ENCODE measurements at places on chromosomes 4 and X.

GRCh38 chr4:81519856-81520255 lies 48.1 kb upstream of the RASGEF1B start:
- no peak for DNase-seq

GRCh38 chr4:7254736-7255487 lies 62.6 kb downstream of the SORCS2 start:
- DNase-seq, result no peak

DNA sequence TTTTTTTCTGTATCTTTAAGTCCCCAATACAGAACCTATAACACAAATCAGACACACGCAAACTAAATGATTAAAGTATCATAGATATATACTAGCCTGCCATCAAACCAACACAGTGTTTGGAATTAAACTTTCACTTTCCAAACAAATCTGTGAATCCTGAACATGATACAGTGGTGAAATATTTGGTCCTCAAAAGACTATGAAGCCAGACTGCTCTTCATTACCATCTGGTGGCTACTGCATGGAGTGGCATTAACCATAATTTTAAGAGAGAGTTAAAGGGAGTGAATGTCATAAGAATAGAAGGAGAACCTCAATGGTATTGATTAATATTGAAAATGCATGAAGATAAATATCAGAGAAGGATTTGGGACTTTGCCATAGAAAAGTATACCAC lies 9.2 kb upstream of the GABRA4 start:
- no peak for DNase-seq

GRCh38 chr4:5033281-5033841 lies 14.1 kb upstream of the CYTL1 start:
- peak; percentile 68 for DNase-seq

GRCh38 chr4:3679071-3679825 lies 86.9 kb upstream of the ADRA2C start:
- DNase-seq, result no peak

DNA sequence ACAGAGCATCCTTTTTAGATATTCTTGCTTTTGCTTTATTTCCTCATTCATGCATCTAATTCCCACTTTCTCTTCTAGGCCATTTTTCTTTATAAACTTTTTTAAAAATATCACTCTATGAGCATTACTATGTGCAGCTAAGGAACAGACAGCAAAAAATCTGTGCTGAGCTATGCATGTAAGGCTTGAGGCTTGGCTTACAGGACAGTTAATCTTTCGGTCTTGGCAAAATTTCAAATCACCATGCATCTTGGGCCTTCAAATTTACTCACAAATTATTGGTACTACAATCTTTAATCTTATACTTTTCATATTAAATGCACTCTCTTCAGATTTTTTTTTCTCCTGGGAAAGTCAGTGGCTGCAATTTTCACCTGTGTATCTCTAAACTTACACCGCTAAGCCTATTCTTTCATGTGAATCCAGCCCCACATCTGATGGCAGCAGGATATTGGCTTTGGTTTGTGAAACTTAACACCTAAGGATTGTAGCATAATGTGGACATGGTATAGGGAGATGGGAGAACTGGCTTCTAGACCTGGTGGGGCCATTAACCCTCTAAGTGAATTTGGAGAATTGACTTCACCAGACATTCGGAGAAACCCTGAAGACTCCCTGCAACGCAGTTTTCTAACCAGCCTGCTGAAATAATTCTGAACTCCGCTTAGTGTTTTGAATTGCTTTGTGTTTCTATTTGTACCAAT lies 278.3 kb downstream of the SPRY1 start:
- peak; percentile 31 for DNase-seq

DNA sequence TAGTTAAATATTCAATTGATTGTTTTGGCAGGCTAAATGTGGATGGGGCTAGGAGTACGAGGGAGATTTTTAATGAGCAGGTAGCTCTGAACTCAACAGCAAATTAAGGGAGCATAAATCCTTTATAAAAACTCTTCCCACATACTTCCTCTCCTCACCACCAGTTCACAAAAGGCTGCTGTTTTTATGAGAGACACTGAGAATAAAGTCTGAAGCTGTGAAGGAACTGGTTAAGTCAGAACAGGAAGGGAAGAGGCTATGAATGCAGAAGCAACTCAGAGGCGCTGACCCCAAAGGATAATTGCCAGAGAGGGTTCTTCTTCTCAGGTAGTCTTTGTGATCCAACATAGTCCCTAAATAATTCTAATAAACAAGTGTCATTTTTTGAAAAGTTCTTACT lies 406.1 kb downstream of the GPM6A start:
- DNase-seq, result no peak

GRCh38 chr4:3671571-3672464 lies 94.4 kb upstream of the ADRA2C start:
- DNase-seq, result no peak

- DNase-seq, result no peak
Observed at GRCh38 chr4:107828315-107829090, 3.8 kb downstream of the SGMS2 start.

DNA sequence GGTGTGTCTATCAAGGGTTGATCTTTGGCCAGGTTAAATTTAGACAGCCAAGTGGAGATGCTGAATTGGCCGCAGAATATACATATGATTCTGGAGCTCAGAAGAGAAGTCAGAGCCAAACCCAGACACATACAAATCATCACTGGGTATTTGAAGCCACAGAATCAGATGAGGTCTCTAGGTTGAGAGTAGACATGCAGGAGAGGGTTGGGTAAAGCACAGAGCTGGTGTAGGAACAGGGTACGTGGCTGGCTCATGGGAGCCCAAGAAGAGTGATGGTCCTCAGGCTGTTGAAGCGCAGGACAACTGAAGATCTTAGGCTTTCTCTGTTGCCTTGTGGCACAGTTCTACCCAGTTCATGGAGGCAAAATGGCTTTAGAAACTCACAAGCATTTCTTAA lies 37.7 kb downstream of the ADAMTS3 start:
- DNase-seq, result no peak

DNA sequence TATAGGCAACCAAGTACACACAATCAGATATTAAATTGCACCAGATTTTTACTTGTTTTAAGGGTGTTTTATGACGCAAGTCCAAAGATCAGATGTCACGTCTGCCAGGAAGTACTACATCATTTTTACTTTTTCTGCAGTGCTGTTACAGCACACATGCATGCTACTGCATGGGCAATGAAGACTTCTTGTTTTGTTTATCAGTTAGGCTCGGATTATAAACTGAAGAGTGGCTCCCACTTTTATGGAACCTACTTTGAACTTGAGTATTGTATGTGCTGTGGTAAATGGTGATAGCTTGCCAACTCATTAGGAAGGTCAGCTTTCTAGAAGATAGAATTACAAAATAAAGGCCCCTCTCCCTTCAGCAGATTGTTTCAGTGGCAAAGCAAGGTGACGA lies 131.6 kb downstream of the CEP135 start:
- no peak for DNase-seq

GRCh38 chrX:151754047-151754429 lies 19.5 kb downstream of the CNGA2 start:
- DNase-seq, result peak; percentile 23

DNA sequence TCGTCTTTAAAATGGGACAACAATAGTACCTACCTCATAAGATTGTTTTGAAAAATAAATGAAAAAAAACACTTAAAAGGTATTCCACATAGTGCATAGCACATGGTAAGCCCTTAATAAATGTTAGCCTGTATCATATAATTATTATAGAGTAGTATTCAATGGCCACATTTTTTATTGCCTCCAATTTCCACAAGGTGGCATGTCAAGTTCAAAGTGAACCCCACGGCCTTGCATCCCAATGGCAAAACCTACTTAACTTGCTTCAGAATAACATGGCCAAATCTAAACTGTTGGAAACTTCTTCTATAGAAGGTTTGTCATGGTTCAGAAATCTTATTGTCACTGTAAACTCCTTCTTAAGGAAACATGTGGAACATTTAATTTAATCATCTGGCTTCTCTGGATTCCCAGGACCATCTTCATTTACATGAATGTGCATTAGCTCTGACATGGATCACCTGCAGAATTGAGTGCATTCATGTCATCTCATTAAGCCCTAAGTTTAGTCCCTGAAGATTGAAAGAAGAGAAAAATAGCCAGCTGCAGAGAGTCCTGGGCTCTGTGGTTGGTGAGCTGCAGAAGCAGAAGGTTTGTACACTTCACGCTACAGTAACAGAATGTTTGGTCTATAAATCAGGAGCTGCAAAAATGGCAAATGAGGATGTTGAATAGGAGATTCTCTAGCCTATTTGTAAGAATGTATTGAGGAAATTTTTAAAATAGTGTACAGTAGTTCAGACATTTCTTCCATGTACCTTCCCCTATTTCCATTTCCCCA lies 61.0 kb downstream of the ANXA3 start:
- DNase-seq, result peak; percentile 42

DNA sequence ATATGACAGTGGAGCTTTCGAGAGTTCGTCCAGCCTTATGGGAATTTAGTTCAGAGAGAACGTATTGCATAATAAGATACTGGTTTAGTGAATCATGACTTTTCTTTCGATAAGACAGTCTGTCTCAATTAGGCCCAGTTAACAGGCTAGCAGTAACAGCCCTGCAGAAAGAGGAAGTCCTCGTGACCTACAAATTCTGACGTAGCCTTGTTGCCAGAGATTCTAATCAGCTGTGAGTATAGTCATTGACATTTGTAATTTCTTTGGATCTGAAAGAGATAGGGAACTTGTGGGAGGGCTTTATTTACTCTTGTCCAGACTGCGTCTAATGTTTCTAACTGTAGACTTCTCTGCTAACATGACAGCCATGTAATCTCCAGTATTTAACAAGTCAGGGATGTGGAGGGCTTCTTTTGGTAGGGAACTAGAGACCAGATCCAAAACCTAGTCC lies 15.8 kb downstream of the ART3 start:
- no peak for DNase-seq

DNA sequence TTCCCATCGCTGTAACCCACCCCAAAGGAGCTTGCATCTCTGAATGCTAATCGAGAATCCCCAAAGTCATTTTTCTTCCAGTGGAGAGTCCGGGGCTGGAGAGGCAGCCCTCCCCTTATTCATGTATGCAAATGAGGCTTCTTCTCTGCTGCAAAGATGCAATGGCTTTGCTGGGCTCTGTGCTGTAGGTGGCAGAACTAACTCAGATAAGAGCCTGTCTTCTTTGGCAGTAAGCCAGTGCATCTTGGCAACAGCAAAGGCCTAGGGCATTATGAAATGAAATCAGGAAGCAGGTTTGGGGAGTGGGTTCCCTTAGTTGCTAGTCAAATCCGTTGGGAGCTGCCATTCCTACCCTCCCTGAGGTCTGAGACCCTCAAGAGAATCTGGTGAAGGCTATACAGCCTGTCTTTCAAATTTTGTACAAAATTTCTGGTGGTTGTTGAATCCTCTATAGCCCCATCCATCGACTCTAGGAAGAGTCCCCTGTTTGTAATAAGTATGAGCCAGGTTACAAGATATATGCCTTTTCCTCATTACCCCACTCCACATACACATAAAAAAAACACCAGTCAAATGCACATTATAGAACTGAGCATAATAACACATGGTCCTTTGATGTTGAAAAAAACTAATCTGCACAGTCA lies 290.6 kb upstream of the TAPT1 start:
- peak; percentile 34 for DNase-seq

- DNase-seq, result no peak
Observed at GRCh38 chrX:124534536-124534935, 188.2 kb downstream of the SH2D1A start.

DNA sequence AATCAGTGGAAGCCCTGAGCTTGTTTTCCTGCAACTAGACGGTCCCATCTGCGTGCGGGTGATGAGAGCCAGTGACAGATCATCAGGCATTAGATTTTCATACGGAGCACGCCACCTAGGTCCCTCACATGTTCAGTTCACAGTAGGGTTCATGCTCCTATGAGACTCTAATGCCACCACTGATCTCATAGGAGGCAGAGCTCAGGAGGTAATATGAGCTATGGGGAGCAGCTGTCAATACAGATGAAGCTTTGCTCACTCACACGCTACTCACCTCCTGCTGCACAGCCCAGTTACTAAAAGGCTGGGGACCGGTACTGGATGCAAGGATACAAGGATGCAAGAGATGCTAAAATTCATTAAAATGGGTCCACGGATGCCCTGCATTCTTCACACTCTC lies 61.2 kb downstream of the DHRSX start:
- no peak for DNase-seq

DNA sequence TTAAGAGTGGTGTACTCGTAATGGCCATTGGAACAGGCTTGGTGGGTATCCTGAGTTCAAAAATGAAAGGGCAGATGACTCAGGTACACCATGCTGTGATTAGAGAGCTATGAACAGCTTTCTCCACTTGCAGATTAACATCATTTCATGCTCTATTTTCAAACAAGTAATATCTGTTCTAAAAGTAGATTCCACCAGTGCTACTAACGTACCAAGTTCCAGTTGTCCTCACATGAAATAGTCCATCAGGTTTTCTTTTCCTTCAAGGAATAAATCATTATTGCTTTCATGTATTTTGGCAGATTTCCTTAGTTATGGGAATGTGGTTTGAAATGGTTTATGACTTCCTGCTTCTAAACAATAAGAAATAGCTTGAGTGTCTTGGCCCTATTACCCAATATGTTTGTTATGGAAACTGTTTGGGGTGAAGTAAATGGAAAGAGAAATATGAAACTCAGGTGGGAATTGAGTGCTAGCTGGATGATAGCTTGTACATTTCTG lies 49.9 kb downstream of the PCDH7 start:
- no peak for DNase-seq

- DNase-seq, result no peak
Observed at GRCh38 chrX:108235986-108236385, 144.4 kb downstream of the ATG4A start.

- peak; percentile 49 for DNase-seq
Observed at GRCh38 chr4:128600996-128601871, 208.3 kb upstream of the JADE1 start.

All from right hindlimb (tissue), 1 donor.